ENCODE measurements at places on chromosomes 3 and 15.

- DNase-seq, result no peak
Measured at GRCh38 chr15:51328926-51329325, 9.5 kb downstream of the CYP19A1 start.

- DNase-seq, result no peak
Measured at GRCh38 chr3:172294223-172294806, 153.9 kb downstream of the GHSR start.

- no peak for DNase-seq
Measured at GRCh38 chr3:50090984-50091383, 2.3 kb downstream of the RBM5 start.

GRCh38 chr3:15728766-15729165, 69.0 kb downstream of the ANKRD28 start:
- no peak for DNase-seq

DNA sequence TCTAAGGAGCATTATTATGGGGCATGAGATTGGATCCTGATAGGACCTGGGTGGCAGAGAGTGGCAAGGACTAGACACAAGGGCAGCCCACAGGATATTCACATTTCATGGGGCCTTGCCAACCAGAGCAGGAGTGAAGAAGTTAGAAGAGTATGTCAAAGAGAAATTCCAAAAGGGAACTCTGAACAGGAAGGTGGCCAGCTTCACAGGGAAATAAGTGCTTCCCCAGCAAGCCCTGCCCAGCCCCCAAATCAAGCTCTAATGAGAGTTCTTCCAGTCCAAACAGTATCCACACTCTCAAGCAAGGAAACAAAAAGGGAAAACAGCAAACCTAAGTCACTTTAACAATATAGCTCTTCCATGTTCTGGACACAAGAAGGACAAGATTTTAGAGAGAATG, 130.2 kb upstream of the COL8A1 start:
- no peak for DNase-seq
